ENCODE measurements at places on chromosomes 2 and 18. TPM values are rescaled to one million over a fixed set of nuclear protein-coding genes. Genes with fewer than 3 reads are reported as not detected.

GRCh38 chr2:29155578-29155977 is 40.4 kb downstream of the CLIP4 start:
- no peak for DNase-seq

DNA sequence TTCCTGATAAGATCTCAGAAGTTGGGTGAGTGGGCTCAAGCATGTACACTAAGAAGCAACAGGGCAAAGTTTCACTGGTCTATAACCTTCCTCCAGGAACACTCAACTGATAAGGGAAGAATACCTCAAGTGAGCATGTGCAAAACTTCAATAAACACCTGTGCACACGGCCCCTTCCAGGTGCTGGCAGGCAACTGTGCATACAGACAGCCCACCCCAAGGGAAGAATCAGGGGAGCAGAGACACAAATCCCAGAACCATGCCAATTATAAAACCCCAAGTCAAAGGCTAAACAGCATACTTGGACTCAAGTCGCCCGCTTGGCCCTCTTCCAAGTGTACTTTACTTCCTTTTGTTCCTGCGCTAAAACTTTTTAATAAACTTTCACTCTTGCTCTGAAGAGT is 85.9 kb upstream of the RTN4 start:
- no peak for DNase-seq

DNA sequence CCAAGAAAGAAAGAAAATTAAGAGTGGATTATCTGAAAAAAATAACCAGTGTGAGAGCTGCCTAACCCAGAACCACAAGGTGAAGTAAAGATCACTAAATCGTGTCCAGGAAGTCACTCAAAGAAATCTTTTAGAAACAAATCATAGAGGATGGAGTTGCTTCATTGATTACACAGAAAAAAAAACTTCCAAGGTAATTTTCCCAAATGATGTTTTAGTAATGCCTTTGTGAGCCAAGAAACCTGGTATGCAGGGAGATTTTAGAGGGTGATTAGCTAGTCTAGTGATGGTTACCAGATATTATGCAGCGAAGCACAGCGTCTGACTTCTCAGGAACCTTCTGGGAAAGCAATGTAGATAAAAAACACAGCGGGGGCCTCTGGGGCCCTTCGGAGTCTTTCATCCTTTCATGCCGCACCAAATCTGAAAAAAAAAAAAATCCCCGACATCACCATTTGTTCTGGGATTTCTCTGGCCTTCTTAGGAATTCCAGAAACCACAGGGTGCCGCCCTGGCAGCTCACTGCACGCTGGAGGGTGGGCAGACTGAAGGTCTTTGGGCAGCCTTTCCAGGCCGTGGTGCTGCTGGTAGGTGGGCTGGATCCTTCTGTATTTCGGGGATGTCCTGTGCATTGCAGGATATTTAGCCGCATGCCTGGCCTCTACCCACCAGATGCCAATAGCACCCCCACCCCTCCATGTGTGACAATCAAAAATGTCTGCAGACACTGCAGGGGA is 17.3 kb downstream of the ALPK2 start:
- DNase-seq, result peak; percentile 88

The UGT1A8 gene
- total RNA-seq, result not detected

DNA sequence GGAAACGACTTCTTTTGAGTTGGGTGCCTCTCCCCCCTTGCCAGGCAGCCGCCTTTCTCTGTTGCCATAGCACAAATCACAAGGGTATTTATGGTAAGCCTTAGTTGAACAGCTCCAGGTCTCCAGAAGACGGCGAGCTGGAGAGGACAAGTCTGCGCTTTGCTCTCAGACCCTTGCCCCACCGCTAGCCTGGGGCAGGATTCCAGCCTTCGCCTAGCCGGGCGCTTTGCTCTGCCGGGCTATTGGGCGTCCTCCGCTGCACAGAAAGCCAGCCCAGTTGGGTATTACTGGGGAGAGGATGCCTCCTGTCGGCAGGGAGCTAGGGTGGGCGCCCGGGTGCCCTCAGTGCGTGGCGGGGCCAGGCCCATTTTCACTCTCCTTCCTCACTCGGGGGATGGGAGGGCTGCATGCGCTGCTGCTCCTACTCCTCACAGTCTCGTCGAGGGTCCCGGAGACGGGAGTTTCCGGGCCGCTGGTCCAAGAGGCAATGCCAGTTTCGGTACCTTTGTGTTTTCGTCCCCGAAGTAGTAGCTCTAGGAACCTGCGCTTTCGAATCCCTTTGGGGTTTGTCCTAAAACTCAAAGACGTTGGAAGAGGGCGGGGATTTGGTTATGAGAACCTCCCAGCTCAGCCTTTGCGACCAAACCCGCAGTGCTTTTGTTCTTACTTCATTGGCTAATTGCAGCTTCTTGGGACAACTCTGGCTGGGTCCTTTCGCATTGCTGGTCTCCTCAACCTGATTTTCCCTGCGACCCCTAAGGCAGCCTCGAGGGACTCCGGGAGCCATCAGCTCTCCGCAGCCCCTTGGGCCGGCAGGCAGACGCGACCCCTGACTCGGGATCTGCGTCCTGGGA is 3.6 kb upstream of the DLX2 start:
- DNase-seq, result peak; percentile 79

The CD28 gene
- total RNA-seq, result not detected

GRCh38 chr18:59848002-59848401 is 51.8 kb upstream of the PMAIP1 start:
- DNase-seq, result no peak

The FHOD3 gene
- total RNA-seq, result 8.7 TPM

The KCNG2 gene
- not detected for total RNA-seq

DNA sequence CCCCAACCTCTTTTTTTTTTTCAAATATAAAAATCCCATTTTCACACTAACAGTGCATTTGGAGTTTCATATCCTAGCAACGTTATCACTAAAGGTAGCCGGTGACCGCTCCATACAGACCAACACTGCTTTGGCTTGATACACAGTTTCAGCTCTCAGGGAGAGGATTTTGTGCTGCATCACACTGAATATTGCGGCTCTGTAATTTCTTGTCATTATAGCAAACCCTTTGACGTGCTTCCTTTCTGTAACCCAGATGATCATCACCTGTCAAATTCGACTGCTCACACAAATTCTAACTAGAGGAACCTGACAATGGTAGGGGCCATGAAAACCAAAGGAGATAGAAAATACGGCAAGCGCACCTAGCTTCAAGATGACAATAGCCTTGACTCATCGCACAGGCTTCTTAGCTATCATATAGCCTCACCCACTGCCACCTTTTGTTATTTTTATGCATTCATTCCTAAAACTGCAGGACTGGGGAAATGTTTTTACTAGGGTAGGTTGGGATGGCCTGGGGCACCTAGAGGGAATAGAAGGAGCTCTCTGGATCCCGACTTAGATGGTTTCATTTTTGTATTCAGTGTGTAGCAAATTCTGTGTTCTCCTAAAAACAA is 582.9 kb upstream of the PIK3C3 start:
- peak; percentile 33 for DNase-seq

The WNT10A gene
- not detected for total RNA-seq

The FEV gene
- total RNA-seq, result not detected

GRCh38 chr18:55012008-55012407 is 52.7 kb upstream of the CCDC68 start:
- DNase-seq, result peak; percentile 26

The EFHD1 gene
- 3.4 TPM for total RNA-seq

The SLC9A2 gene
- total RNA-seq, result 0.08 TPM

DNA sequence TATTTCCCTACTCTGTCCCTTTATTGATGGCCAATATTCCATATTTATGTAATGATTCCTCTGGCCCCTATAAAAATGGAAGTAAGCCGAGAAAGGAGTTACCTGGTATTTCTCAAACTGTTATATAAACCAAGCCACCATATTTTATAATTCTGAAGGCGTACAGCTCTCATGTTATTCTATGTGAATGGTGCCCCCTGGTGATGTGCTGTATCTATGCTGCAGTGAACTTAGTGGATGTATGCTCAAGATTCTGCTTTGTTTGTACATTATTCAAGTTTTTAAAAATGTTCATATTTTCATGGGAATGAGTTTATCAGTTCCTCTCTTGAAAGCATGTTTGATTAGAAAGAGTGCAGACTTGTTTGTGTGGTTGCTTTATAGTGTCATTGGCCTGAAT is 194.5 kb upstream of the LRRTM1 start:
- DNase-seq, result peak; percentile 63

The MGAT5 gene
- total RNA-seq, result 25.4 TPM

GRCh38 chr18:2281523-2282199 is 289.6 kb downstream of the METTL4 start:
- peak; percentile 3 for DNase-seq

DNA sequence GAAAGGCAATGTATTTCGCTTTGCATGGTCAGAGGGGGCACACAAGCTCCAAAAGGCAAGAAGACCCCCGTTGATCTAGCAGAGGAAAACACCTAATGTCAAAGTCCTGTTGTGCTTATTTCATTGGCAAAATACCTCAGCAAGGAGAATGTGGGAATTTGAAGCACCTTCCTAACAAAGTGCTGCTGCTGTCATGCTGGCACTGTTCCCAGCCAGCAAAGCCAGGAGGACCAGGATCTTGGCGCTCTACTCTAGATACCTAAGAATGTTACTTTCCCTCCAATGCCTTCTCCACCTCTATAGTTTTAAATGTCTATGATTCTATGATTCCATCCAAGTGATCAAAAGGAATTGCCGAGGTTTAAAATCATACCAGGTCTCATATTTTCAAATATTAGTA is 867.9 kb upstream of the POU3F3 start:
- peak; percentile 18 for DNase-seq

The GATA6 gene
- total RNA-seq, result not detected

DNA sequence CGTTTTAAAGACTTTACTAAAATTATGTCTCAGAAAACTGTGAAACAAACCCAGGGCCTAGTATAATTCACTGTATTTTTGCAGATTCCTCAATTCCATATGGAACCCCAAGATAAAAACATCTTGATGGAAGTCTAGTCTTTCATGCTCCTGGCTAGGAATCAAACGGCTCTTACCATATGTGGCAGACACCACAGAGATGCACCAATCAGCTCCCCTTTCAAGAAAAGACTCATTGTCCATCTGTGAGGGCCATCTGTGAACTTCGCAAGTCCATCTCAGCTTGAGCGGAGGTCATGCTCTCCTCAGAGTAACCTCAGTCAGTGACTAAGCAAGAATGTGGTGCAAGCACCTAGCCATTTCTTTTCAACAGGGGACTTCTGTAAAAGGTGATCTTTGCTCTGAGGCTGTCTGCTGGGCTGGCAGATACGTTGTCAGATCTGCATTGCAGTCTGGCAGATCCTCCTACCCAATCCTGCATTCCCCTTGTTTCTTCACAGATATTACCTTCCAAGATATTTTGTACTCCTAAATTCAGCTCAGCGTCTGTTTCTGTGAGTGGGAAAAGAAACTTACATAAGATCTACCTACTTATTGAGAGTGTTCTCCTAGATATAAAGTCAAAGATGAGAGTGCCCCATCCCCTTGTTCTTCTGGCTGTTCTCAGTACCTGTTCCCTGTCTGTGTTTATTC is 419.3 kb downstream of the SPAG16 start:
- DNase-seq, result no peak

The RUFY4 gene
- total RNA-seq, result 0.04 TPM

DNA sequence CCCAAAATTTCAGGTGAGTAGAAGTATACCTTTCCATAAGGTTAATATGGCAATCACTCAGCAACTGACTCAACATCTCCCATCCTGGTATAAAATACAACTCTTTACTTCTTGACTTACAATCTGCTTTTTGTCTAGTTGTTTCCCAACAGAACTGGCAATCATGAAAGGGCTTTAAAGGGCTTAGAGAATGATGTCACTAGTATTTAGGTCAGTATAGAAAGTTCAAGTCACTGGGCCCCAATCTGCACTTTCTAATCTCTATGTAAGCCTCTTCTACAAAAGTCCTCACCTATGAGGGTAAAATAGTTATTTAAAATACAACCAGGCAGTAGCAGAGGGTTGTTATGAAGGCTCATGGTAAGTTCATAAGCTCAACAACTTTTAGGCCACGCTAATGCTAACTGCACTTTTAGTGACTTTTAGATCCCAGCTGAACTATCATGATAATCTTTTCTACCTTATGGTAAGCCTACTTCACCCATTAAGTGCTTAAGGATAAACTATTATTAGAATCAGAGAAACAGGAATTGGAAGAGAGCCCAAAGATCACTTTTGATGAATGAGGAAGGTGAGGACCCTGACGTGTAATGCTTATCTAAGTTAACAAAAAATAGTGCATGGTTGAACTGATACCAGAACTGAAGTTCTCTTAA is 79.6 kb downstream of the GORASP2 start:
- no peak for DNase-seq

The ESPNL gene
- 4.3 TPM for total RNA-seq

DNA sequence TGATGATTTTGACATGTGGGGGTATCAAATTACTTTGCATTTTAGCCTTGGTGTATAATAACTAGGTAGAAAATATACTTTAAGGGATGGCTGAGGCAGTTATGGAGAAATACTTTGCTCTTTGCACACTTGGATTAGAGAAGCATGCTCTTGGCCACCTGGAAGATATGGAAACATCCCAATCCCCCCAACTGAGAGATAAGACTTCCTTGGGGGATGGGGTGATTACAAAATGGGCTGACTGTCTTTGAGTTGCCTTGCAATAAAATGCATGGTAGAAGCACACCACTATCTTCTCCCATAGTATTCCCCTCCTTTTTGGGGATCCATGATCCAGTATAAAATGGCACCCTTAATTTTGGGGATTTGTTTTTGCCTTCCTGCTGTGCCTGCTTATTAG is 15.1 kb upstream of the FAM98A start:
- peak; percentile 28 for DNase-seq

DNA sequence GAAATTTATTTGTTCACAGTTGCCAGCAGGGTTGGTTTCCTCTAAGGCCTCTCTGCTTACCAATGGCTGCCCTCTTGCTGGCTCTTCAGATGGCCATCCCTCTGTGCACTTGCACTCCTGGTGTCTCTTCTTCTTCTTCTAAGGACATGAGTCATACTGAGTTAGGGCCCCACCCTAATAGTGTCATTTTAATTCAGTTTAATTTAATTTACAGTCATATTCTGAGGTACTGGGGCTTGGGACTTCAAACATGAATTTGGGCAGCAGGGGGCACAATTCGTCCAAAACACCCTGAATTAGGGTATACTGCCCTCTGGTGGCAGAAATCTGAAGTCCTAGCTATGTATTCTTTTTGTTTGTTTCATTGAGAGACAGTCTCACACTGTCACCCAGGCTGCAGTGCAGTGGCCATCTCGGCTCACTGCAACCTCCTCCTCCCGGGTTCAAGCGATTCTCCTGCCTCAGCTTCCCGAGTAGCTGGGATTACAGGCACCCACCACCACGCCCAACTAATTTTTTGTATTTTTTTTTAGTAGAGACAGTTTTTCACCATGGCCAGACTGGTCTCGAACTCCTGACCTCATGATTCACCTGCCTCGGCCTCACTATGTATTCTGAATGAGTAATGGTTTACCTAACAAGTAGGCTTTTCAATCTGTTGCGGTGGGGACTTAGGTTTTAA is 19.8 kb downstream of the SLC4A1AP start:
- peak; percentile 98 for DNase-seq

DNA sequence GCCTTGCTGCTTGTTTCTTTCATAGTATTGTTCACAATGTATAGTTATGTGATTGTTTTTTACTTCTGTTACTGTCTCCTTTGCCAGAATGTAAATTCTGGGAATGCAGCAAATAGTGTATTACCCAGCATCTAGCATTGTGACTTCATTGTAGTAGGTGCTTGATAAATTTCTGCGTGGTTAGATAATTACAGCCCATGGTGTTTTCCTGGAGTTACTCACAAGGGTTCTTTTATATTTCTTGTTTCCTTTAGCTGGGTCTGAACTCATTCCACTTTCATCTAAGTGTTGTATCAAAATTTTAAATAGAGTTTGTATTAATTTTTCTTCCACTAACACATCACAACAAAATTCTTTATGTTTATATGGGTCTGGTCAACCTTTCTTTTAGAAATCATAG is 132.6 kb downstream of the MAP4K4 start:
- no peak for DNase-seq

The SNRPD1 gene
- total RNA-seq, result 35.7 TPM

The ATP5F1A gene
- 718 TPM for total RNA-seq

The SPEG gene
- 32.4 TPM for total RNA-seq

All from GM23338 (cell line).